ENCODE measurements at places on chromosomes 3 and 15. TPM values are rescaled to one million over a fixed set of nuclear protein-coding genes. Genes with fewer than 3 reads are reported as not detected.
A peak's percentile ranks its signal among the peaks of the same experiment; 100 is the strongest.

DNA sequence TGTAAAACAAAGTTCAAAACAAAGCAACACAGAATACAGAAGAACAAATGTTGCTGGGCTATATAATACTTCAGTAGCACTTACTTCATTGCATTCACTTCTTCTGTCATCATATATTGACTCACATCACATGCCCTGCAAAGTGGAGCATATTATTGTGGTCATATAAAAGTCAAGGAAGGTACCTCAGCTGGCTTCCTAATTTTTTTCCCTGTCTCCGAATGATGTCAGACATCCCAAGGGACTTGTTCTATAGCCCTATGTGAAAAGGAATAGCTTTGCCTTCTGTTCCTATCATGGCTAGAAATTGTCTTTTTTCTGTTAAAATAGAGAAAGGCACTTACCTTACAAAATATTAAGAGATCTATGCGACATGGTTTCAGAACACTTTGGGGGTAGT, 109.4 kb downstream of the LRTM1 start:
- DNase-seq, result no peak

DNA sequence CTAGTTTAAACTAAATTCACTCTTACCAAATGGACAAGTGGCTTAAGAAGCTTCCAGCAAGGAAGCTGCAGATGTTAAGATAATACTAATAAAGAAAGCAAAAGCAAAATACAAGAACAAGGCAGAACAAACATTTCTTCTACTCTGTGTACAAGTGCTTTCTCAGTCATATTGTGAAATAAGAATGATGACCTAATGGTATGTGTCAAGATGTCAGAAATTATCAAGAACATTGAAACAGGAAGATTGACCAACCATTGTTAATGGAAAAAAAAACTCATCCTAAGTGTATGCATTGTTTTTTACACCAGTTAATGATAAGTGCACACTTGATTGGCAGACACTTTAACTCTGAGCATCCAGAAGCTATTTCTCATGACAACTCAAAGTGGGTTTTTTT, 65.4 kb upstream of the P2RY1 start:
- DNase-seq, result peak; percentile 2

DNA sequence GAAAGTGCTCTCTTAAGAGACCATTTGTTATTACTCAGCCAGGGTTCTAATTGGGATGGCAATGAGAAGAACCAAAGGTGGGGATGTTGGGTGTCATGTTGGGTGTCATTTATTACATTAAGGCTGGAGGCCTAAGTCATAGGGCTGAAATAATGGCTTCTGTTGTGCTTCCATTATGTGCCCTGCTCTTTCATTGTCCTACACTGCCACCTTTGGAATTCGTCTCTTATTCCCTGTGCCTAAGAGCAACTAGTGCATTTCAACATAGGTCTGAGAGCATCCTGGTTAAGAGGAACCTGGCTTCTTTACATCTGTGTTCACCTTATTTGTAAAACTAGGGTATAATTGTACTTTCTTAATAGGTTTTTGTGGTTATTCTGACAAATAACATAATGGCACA, 32.2 kb downstream of the RIOX2 start:
- no peak for DNase-seq

DNA sequence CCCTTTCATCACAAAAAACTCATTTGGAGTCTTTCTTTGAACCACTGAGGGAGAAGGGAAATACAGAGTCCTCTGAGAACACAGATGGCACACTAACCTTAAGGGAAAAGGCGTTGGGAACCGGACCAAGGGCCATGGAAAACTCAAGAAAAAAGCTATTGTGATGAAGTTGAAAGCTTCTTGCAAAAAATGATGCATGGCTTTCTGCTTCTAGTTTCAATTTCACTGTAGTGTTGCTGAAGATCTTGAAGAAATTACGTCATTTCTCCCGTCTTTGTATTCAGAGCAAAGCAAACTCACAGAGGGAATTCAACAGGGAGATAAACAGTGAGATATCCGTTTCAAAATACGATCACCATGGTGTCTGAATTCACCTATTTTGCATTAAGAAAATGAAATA, 642.3 kb upstream of the ADAMTS9 start:
- peak; percentile 56 for DNase-seq

DNA sequence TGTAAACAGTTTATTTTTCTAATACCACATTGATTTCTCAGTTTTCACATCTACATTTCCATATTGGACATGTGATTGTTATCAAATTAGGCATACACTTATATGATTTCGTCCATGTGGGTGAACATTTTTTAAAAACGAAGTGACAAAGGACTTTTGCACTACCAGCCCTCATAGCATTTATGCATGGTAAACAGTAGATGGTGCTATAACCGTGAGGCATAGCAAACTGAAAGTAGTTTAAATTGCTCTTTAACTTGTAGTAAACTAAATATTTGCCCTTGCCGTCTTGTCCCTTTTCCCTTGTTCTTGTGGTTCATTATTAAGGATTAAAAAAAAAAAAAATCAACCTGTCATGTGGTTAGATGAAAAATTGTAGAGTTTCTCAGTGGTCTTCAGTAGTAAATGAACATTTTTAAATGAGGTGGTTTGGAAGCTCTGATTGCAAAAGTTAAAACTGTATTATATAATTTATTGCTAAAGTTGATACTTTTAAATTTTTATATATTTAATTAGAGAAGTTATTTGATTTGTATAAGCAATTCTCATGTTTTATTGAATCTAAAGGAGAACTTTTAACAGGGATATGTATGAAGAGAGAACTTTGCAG, 24.0 kb downstream of the STX19 start:
- peak; percentile 83 for DNase-seq

- DNase-seq, result peak; percentile 59
These were observed 174.7 kb upstream of the CNTN3 start for GRCh38 chr3:74789111-74789510.

DNA sequence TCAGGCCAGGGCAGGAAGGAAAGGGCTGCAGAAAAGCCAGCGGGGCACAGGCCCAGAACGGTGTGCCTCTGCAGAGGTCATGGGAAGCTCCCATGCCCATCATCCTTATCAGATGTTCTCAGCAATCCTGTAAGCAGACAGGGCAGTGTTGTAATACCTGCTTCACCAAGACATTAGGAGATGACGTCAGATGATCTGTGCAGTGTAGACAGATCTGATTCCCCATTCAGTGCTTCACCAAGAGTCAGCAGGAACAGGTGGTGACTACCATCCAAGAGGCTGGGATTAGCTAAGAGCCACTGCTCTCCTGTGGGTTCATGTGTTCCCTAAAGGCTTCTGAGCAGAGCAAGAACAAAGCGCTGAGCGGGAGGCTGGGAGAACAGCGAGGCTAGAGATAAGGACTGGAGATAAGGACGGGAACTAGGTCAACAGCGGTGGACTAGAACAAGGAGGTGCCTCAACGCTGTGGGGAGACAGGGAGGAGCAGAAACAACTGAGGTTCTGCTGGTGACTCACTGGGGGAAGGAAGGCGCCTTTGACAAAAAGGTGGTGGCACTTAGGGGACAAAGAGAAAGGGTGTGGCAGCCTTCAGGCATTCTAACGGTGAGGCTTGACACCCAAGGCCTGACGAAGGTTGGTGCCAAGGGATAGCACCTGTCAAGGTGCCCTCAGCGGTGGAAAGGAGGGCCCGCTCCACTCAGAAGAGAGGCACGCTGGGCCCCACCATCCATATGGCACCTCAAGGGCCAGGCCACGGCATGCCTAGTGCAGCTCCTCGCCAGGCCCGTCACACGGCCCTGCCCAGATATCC, 28.4 kb downstream of the CCDC12 start:
- DNase-seq, result peak; percentile 28

DNA sequence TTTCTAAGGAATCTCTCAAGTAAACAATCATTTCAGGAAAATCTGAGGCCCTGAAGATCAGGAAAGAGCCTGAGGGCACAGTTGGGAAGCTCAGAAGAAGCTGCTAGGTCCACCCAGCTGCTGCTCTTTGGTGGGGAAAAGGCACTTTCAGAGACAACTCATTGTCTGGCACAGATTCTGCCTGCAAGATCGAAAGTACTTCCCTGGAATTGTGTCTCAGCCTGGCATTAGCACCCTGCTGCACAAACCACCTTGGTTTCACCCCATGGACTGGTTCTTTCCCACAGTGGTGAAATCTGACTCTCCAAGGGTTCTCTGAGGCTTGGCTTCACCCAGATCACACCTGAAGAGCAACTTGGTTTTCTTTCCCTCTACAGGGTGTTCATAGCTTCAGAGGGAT, 18.7 kb downstream of the THRB start:
- DNase-seq, result peak; percentile 63

- DNase-seq, result peak; percentile 42
These were observed 12.4 kb upstream of the CEP152 start for GRCh38 chr15:48823237-48823636.

- no peak for DNase-seq
These were observed 124.0 kb downstream of the MEGF11 start for GRCh38 chr15:66129586-66129985.

DNA sequence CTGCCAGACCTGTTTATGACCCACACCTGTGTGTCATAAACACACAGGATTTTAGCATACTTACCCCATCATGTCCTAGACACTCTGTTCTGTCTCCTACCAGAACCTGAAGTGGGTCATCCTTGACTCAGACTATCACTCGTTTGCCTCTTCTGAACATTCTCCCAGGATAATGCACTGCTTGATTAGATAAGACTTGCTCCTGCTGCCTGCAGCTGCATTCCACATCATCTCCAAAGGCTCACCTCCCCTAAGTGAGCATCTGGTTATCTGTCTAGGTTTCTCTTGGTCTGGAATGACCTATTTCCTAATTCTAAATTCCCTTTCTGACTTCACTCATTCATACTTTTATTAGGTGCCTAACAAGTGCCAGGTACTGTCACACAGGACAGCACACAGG, 332.1 kb downstream of the NTRK3 start:
- no peak for DNase-seq

GRCh38 chr3:13028010-13028821, 45.0 kb downstream of the IQSEC1 start:
- DNase-seq, result no peak

DNA sequence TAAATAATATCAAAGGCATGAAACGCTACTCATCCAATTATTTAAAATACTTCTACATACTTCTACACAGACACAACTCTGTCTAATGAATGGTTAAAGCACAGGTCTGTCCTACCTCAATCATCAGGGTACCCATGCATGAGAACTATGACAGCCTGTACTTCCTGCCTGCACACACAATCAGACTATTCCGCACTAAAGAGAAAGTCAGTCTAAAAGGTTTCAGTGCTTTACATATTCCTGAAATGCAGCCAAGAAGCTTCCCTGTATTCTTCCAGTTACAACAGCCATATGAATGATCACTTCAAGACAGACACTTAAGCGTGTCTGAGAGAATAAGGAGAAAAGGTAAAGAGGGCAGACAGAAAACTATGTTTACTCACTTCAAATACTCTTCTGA, 58.8 kb downstream of the TUBGCP4 start:
- no peak for DNase-seq

GRCh38 chr3:19065027-19065426, 83.3 kb upstream of the KCNH8 start:
- DNase-seq, result no peak

DNA sequence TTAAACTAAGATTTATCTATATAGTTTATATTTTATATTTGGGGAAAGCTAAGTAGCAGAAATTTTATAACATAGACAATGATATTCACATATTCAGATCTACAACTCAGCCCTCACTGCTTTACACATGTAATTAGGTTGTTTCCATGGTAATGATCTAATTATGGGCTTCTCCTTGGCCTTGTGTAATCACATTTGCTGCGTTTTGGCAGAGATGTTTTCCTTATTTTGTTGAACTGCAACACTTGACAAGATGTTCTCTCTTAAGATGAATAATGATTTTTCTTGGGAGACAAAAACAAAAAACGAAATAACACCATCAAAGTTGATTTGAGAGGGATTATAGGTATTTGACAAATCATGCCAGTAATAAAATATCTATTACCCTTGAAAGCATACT, 635.6 kb upstream of the TBL1XR1 start:
- DNase-seq, result no peak

DNA sequence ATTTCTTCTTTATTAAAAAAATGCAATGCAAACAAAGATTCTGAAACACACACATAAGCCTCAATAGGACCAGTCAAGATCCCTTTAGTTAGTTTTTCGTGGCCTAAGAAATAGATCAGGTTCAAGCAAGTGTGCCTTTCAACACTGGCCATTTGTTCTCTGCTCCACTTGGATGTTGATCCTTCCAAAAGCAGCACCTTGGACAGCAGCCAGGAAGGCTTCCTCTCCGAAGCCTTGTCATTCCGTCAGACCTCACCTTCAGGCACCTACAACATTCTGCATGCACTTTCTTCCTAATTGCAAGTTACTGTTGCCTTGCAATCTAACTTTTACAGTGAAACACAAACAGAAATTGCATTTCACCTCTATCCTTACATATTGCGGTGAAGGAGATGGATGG, 155.9 kb upstream of the FEZF2 start:
- peak; percentile 14 for DNase-seq

DNA sequence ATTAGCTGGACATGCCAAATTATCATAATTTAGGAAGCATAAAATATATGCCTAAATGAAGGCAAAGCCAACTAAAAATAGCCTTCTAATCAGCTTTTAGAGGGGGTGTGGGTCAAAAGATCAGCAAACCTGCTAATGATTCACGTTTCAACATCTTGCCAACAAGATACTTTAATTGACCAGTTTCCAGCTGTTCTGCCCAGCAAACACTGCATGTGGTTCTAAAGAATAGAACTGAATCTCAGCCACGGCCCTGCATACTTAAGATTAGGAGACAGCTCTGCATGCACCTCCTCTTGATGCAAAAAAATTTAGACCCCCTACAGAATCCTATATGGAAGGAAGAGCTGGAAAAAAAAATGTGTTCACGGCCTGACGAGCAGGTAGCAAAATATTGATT, 500.5 kb downstream of the TBL1XR1 start:
- DNase-seq, result no peak

- no peak for DNase-seq
These were observed 22.7 kb upstream of the DOCK3 start for GRCh38 chr3:50651920-50652529.

DNA sequence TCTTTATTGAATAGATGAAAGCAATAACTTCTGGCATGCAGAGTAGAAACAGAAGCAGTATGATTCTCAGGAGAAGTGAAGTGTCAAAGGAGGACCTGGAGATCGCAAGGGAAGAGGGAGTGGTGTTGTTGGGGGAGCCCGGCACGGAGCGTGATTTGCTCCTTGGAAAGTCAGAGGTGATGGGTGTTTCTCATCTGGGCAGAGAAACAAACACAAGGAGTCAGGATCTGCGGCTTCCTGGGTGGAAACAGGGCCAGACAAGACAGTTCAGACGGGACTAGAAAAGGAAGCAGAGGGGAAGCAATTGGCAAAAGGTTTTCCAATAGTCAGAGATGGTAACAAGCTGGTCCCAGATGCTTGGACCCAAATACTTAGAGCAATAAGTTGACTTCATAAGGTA, 34.4 kb upstream of the CCDC80 start:
- peak; percentile 50 for DNase-seq

Gene GBE1
- total RNA-seq, result 166 TPM

Gene CASR
- not detected for total RNA-seq

Gene LTK
- not detected for total RNA-seq

Gene P2RY14
- total RNA-seq, result not detected

Gene SLC22A14
- total RNA-seq, result not detected

Gene CEMIP
- 213 TPM for total RNA-seq

Gene SYNPR
- not detected for total RNA-seq
